Forelimb muscle (tissue), 1 donor: ENCODE measurements at places on chromosomes 11 and 22.

GRCh38 chr11:79686703-79687419 lies 246.0 kb upstream of the TENM4 start:
- DNase-seq, result no peak

DNA sequence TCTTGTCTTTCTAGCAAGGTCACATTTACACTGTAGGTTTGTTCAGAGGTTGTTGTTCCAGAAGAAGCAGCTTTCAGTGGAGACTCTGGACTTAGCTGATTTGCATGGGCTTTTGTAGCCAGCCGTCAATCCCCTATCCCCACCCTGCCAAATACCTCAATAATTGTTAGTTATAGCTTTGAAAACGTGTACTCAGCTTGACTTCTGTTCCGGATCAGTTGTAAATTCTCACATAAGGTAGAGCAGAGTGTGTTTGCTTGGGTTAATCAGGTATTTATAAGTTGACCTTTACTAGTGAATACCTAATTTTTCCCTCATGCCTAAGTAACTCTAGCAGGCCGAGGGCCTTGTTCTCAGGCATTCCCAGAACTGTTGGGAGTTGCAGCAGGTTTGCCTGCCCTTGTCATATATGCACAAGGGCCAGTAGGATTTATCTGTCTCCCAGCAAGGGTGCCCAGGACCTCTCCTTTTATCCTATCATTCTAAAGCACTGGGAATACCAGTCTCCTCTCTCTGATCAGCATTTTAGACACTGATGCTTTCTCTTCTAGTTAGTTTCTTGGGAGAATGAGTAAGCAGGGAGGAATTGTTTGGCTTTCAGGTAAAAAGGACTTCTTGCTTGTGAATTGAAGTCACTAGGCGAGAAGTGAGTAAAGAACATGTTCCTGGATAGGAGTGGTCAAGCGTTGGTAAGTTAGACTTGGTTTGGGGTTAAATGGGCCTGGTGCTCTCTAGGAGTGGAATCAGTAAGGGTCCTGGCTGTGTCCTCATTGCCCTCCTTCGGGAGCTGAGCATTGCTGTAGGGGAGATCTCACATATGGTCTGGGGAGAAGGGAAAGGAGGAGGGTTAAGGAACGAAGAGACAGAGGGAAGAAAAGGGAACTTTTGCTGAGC lies 22.1 kb downstream of the STIM1 start:
- DNase-seq, result no peak

- no peak for DNase-seq
Observed at GRCh38 chr11:117716521-117717440, 80.2 kb downstream of the DSCAML1 start.

GRCh38 chr11:96827164-96827563 lies 437.4 kb downstream of the JRKL start:
- peak; percentile 4 for DNase-seq

DNA sequence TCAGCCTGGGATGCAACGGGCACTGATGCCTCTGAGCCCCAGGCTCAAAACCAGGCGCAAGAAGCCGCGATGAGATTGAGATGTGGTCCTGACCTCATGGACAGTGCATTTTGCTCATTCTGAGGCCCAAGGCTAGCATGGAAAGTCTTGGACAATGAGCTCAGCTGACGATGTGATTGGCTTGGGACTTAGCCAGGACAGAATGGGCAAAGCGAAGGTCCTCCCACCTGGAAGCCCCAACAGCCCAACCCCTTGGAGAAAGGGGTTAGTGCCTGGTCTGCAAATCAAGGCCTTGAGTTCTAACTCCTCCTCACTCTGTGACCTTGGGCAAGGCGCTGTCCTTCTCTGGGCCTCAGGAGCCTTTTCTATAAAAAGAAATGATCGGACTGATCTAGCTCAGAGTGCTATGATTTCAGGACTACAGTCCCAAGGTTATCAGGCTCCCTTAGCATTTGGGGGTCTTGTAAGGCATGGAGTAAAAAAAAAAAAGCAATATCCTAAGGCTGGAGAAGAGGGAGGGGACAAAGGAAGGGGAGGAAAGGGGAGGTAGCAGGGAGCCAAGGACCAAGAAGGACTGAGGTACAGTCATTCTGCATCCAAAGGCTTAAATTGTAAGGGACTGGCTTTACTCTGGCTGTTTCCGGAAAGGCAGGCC lies 2.7 kb downstream of the SLC43A3 start:
- DNase-seq, result no peak

DNA sequence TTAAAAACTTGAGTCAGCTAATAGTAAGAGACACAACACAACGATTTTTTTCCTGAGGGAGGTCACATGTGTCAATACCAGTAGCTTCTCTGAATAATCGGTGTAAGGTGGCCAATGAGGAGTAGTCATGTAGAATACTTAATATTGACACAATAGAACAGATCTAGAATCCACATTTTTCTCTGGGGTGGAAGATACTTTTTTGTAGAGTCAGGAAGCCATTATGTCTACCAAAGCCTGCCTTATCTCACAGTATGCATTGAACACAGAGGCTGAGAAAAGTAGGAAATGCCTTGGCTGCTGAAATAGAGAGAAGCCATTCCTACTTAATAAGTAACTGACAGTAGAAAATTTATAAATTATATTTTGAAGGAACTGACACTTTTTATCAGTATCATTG lies 725.0 kb downstream of the METTL15 start:
- DNase-seq, result no peak
